ENCODE measurements at places on chromosomes 3 and 15.

DNA sequence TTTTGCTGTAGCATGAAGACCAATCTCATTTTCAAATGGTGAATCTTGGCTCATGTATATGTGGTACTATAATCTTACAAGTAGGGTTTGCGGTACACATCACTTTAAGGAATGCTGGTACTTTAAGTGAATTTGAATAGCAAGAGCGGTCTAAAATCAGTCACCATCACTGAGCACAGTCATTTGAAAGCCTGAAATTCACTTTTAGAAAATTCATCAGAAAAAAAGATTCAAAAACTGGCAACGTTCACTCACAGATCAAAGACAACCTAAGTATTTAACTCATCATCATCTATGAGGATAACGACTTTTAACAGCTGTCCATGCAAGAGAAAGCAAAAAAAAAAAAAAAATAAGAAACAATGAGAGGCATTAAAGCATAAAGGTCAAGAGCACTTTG is 111.6 kb downstream of the FHIT start:
- no peak for DNase-seq

GRCh38 chr3:114709102-114709501 is 415.3 kb downstream of the TIGIT start:
- DNase-seq: no peak

DNA sequence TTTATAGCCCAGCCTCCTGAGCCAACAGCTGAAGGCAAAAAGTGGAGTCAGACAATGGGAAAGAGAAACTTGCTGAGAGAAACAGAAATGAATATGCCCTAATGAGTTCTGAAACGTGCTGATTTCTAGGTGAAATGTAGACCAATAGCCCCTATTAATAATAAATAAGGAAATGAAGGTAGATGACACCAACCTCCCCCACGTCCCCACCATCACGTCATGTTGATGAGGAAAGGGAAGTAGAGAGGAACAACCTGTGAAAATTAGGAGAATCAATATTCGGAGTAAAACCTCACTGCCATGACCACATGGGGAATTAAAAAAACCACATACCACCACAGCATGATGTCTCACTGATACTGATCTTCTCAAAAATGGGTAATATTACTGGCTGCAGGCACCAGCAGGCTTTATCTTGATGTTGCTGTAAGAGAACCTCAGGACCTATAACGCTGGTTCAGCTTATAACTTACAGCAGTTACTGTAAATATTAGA is 64.0 kb downstream of the KAT2B start:
- DNase-seq: no peak

GRCh38 chr3:182740710-182741109 is 52.6 kb upstream of the ATP11B start:
- no peak for DNase-seq

- DNase-seq: no peak
These were observed 18.7 kb upstream of the TJP1 start for GRCh38 chr15:29840926-29841325.

DNA sequence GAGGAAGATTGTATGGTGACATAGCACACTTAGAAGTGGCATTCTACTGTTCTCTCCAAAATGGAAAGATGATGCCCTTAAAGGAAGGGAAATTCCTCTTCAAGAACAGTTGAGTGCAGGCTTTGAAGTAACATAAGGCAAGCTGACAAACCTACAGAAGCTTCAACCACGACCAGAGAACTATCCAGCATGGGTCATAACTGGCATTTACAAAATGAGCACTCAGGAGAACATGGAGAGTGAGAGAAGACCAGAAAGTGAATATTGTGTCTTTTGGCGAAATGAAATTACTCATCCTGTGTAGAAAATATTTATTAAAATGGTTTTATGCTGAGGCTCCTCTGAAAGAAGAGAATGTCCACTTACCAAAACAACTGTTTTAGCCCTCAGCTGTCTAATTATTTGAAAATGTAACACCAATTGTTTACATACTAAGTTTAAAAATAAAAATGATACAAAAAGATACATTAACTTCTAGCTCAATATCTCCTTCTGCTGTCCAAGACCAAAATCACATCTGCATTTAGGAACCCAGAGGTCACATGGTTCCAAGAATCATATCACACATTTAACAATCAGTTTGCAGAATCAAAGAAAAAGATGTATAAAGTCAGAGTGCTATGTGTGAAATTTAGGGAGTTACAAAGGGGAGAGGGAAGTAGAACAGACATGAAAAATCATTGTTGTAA is 216.9 kb downstream of the ATP8B4 start:
- DNase-seq: no peak

DNA sequence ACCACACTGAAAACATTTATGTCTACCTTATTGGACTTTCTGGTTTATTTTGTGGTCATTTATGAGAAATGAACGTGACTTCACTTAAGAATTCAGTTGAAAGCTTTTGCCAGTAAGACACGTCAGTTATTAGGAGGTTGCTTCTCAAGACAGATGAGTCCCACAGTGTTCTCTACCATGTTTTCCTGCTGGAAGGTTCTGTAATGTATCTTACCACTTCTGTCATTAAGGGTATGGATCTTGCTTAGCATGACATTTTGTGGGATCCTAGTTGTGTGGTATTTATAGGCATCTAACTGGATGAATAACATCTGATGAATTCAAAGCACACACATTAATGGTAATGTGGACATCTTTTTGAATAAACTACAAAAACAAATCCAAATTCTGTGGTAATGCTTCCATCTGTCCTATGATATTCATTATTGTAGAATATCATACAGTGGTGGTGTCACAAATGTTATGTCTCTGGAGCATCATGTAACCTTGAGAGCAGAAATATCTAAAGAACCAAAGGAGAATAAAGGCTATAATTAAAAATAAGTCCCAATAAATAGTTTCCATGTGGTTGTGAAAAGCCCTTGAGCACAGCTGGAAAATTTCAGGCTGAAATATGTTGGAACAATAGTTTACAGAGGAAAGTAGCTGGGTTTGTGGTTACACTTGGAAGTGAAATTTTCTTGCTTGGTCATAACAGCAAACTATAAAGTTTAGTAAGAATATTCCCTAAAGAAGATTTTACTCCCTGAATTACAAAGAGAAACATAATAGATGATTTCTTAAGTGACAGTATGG is 61.5 kb downstream of the C3orf38 start:
- no peak for DNase-seq

- no peak for DNase-seq
These were observed 7.9 kb downstream of the FAH start for GRCh38 chr15:80160570-80161156.

DNA sequence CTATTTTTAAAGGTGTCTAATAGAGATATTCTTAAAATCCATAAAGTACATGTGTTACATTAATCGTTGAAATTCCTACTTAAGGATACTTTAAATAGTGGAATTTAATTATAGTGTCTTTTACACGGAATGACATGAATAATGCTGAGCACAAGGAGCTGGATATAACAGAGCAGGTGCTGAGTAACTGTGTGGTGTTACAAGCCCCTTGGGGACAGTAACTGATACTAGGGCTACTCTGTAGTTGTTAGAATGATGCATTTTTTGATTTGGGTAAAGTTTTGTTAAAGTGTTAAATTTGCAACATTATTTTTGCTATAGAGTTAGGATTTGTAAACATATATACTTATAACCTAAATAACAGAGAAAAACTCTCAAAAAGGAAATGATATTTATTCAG is 1496.1 kb downstream of the OTOL1 start:
- DNase-seq: no peak

- DNase-seq: no peak
These were observed 24.7 kb downstream of the KAT2B start for GRCh38 chr3:20064796-20065564.

GRCh38 chr3:99670556-99670950 is 32.2 kb downstream of the COL8A1 start:
- no peak for DNase-seq

DNA sequence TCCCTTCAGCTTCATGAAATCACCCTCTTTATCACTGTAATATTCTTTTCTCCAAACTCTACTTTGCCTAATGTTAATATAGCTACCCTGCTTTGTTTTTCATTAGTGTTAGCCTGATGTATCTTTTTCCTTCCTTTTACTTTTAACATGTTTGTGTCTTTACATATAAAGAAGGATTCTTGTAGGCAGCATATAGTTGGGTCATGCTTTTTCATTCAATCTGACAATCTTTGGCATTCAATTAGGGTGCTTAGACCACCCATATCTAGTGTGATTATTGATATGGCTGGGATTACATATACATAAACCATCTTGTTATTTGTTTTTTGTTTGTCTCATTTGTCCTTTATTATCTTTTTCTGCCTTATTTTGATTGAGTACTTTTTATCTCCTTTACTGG is 34.9 kb upstream of the HEG1 start:
- no peak for DNase-seq

DNA sequence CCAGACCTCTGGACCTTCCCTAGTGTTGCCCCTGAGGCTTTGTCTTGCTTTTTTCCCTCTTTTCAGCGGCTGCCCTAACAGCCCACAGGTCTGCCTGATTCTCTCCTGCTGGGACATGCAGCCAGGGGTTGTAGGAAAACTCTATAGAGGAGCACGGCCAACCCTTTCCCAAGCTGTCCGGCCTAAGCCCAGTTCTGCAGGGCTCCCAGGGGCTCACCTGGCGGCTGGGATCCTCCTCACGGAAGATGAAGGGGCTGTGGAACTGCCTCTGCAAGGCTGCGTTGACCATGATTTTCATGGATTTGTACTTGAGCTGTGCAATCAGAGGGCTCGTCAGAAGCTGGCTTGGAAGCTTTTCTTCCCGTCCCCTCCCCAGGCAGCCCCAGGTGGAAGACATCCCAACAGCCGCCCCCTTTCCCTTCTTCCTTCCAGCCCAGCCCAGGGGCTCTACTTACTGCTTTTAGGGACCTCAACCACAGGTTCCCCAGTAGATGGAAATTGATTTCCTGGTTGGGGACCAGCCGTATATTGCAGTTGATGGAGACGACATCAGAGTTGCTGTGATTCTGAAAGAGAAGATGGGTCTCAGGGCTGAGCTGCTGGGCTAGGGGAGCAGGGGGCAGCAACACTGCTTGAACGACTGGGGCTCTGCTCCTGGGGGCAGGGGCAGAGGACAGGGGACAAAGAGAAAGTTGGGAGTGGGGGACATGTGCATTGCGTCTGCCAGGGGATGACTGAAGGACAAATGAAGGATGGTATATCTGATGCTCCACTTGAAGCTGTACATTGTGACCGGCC is 29.8 kb downstream of the FEM1B start:
- DNase-seq: no peak

DNA sequence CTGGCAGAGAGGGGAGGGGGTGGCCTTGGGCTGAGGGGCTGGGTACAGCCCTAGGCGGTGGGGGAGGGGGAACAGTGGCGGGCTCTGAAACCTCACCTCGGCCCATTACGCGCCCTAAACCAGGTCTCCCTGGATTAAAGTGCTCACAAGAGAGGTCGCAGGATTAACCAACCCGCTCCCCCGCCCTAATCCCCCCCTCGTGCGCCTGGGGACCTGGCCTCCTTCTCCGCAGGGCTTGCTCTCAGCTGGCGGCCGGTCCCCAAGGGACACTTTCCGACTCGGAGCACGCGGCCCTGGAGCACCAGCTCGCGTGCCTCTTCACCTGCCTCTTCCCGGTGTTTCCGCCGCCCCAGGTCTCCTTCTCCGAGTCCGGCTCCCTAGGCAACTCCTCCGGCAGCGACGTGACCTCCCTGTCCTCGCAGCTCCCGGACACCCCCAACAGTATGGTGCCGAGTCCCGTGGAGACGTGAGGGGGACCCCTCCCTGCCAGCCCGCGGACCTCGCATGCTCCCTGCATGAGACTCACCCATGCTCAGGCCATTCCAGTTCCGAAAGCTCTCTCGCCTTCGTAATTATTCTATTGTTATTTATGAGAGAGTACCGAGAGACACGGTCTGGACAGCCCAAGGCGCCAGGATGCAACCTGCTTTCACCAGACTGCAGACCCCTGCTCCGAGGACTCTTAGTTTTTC is 4.9 kb downstream of the ISL2 start:
- no peak for DNase-seq

DNA sequence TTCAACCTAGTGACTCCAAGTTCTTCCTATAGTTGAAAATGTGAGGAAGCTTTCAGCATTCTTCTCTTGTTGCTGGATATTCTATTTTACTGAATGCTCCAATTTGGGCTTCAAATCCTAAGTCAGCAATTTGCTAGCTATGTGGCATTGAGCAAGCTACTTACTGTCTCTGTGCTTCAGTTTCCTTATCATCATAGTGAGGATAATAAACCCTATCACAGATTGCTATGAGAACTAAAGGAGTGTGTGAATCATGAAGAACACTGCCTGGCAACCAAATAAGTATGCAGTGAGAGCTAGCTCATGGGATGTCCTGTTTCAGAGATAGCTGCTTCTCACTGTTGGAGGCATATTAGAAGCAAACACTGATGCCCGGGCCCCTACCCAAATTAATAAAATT is 163.8 kb upstream of the CDIN1 start:
- no peak for DNase-seq

DNA sequence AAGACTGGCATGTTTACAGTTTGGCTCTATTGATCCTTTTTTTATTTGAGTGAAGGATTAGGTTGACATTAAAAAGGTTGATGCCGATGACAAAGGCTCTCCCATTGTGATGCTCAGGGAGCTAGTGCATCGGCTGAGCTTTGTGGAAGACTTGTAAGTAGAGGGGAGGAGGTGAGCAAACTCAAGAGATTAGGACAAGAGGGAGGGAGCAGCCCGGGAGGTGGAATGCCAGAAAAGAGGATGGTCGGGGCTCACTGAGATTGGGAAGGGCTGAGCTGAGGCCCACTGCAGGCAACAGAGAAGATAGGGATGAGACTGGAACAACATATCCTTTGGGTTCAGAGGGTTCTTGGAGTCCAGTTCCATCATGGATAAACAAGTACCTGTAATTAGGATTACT is 26.5 kb upstream of the PSMD6 start:
- no peak for DNase-seq

- no peak for DNase-seq
These were observed 403.1 kb downstream of the MAGI1 start for GRCh38 chr3:65635657-65636056.

GRCh38 chr3:99777210-99777549 is 40.5 kb upstream of the CMSS1 start:
- no peak for DNase-seq

- no peak for DNase-seq
These were observed 29.2 kb upstream of the CYP11A1 start for GRCh38 chr15:74396445-74397238.

GRCh38 chr15:73568564-73569280 is 64.5 kb downstream of the NPTN start:
- no peak for DNase-seq

- DNase-seq: no peak
These were observed 3.4 kb downstream of the PARP9 start for GRCh38 chr3:122560680-122561079.

DNA sequence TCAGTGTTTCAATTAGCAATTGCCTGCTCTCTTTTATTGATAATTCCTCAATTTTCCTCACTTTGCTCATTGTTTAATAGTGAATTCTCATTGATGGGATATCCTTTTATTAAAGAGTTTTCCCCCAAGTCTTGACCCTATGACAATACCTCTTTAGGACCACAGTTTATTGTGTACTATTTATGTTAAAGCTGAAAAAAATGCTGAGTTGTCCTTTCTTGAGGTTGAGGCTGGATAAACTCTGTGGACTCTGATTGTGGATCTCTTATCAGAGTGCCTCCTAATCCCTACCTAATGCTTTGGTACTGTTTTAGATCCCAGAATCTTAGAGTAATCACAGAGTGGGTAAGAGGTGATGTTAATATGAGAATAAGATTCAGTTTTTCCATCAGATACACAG is 416.3 kb upstream of the GBE1 start:
- no peak for DNase-seq

GRCh38 chr15:34266751-34267150 is 41.9 kb downstream of the EMC4 start:
- no peak for DNase-seq

GRCh38 chr3:124510290-124510689 is 220.0 kb upstream of the UMPS start:
- DNase-seq: no peak

All from dorsolateral prefrontal cortex (tissue), 122 donors.